ENCODE measurements at places on chromosomes 3 and 15. TPM values are rescaled to one million over a fixed set of nuclear protein-coding genes. Genes with fewer than 3 reads are reported as not detected.

The TGM5 gene
- total RNA-seq, result 0.28 TPM

The SKOR1 gene
- 0.23 TPM for total RNA-seq

The ENTPD3 gene
- not detected for total RNA-seq

The GRK7 gene
- not detected for total RNA-seq

The TM4SF18 gene
- not detected for total RNA-seq

The ASB14 gene
- total RNA-seq, result not detected

The INSYN1 gene
- total RNA-seq, result not detected

The GPD1L gene
- 20.7 TPM for total RNA-seq

The HYKK gene
- 2.7 TPM for total RNA-seq

DNA sequence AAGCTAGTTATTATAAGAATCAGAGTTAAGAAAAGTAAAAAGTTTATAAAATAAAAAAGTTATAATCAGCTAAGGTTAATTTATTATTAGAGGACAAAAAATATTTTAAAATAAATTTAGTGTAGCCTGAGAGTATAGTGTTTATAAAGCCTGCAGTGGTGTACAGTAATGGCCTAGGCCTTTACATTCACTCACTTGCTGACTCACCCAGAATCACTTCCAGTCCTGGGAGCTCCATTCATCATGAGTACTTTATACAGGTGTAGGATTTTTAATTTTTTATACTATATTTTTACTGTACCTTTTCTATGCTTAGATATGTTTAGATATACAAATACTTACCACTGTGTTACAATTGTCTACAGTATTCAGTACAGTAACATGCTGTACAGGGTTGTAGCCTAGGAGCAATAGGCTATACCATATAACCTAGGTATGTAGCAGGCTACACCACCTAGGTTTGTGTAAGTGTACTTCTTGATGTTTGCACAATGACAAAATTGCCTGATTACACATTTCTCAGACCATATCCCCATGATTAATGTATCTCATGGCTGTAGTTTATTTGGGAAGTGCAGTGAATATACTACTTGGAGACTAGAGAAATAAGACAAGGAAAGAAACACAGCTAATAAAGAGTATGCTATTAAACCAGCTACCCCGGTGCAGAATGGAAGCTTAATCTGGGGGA is 101.9 kb upstream of the GALNT15 start:
- no peak for DNase-seq

DNA sequence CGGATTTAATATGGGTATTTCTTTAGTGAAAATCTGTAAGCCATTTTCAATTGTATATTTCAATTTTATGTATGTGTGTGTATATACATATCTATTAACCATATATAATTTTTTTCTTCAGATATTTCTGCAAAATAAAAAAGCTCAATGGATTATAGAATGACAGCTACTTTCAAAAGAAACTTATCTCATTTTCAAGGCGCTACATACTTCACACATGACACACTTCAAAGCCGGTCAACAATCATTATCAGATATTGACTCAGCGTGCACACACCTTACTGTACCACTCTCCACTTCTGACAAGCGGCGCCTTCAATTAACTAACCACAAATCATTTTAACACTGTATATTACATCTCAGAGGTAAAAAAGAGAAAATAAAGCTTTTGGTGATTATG is 39.6 kb downstream of the ATP13A3 start:
- no peak for DNase-seq

DNA sequence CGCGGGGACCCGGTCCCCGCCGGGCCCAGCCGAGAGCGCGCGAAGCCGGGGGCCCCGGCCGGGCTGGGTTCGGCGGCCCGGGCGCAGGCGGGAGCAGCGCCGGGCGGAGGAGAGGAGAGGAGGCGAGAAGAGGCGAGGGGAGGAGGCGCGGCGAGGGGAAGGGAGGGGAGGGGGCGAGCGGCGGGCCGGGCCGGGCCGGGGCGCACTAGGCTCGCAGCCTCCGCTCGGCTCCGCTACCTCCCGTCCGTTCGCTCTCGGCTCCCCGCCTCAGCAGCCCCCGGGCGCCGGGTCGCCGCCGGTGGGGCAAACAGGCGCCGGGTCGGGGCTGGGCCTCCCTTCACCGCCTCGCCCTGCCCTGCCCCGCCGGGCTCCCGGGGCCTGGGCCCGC is 351 bp downstream of the INSYN1 start:
- no peak for DNase-seq

- DNase-seq, result no peak
These were observed 644.6 kb downstream of the CADM2 start for GRCh38 chr3:85603378-85603777.

GRCh38 chr15:85746641-85747040 is 48.1 kb downstream of the KLHL25 start:
- DNase-seq, result no peak

DNA sequence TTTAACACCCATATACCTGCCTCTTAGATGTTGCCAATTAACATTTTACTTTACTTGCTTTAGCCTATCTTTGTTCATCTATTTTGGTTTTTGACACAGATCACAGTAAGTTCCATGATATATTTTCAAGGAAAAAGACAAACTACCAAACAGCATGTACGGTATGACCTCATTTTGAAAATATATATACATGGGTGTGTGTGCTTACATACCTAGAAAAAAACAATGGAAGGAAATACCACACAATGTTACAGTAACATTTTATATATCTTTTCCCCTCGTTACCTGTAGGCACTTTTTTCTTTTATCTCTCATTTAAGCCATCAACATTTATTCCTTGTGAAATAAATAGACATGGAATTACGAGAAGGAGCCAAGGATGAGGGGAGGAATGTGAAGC is 170.0 kb downstream of the FOXP1 start:
- DNase-seq, result no peak

DNA sequence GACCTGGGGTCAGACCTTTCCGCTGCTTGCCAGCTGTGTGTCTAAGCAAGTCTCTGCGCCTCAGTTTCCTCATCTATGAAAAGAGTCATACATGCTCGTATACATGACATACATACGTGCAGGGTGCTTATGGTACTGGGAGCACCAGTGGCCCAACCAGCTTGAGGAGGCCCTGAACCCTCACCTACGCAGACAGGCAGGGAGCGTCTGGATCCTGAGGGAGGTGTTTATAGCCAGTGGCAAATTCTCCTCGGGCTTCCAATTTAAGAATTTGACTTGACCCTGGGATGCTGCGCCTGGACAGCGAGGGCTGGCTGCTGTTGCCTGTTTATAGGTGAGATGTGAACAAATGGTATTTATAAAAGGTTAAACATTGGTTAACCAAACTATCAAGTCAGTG is 17.7 kb upstream of the FGD5 start:
- DNase-seq, result no peak

DNA sequence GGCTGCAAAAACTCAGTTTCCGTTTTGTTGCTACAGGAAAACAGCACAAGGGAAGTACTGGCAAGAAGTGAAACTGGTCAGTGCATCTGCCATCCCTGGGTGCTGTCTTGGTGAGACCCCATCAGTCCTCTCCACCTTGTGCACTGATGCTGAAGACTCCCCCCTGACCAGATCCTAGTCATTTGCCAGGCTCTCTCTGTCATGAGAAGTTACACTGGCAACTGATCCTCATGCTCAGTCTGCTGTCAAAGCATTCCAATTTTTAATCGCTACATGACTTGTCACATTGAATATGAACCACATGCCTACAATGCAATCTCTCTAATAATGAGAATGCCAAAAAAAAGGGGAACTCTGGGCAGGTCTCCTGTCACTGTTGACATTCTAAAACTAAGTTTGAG is 296.5 kb downstream of the ZIC1 start:
- DNase-seq, result no peak

GRCh38 chr3:73674280-73674679 is 49.5 kb upstream of the PDZRN3 start:
- no peak for DNase-seq

- no peak for DNase-seq
These were observed 192.8 kb upstream of the RORA start for GRCh38 chr15:61421938-61422337.

DNA sequence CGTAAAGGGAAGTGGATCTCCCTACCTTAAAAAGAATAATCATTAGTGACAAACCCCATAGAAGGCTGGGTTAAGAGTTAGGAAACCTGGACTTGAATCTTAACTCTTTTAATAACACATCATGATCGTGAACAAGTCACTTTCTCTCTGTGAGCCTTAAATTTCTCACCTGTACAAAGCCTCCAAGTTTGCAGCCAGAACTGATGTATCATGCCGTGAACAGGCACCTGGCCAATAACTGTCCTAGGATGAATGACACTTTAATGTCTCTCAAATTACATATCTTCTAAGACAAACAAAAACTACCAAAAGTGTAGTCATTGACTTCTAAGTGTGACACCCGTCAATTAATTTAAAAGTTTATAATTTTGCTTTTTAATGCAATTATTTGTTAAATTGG is 3.9 kb downstream of the UPK1B start:
- DNase-seq, result no peak

- no peak for DNase-seq
These were observed 300.4 kb upstream of the ADAMTS9 start for GRCh38 chr3:64988188-64988587.

- DNase-seq, result no peak
These were observed 33.9 kb downstream of the IQSEC1 start for GRCh38 chr3:13039213-13039896.

DNA sequence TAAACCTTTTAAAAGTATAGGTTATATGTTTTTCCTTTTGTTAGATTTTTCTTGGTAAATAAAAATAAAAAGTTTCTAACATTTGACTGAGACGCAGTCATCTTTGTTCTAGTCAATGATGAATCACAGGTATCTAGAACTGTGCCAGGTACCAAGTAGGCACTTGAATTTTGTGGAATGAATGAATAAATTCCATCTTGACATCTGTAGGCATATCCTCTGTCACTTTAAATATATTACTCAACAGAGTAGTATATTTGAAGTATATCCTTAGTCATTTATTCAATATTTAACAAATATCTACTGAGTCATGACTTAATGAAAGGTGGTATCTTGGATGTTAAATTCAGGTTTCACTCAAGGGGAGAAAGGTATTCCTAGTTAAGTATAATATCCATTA is 828.4 kb downstream of the TUSC7 start:
- no peak for DNase-seq

DNA sequence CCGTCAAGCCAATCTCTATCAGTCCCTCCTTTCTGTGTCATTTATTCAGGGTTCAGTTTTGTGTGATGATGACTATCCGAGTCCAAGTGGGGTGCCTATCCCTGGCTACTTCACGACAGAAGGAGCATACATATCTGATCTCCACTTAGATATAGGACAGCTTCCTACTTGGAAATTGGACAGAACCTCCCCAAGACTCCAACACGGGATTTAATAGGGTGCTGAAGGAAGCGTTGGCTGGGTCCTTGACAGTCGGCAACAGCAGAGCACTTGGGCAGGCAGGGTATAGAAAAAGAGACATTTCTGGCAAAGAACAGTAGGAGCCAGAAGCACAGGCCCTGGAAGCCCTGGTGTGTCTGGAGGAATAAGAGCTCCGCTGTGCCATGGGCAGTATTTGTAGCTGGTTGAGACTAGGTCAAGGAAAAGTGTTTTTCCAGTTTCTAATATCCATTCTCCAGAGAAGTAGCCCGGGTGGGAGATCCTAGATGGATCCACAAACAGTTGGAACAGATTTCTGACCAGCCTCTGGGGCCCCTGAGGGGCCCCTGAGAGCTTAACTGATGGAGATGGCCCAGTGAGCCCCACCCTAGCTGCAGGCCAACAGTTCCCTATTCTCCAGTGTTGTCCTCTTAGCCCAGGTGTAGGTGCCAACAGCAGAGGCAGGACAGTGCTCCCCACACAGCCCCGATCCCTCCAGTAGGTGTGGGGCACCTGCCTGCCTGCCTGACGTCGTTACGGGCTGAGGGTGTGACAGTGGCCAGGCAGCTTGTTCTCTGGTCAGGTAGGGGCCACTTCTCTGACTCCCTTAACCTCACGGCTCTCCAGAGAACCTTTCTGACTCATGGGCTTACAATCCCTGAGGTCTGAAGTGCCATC is 130.8 kb downstream of the CHCHD6 start:
- peak; percentile 13 for DNase-seq

Measured in activated CD4-positive, alpha-beta memory T cell treated with anti-CD3 and anti-CD28 coated beads, Interleukin-2, amount 10 ng/mL, durations not matched to agents 7 days and 5 days (primary cell).